ENCODE measurements at places on chromosomes 11 and 22. TPM values are rescaled to one million over a fixed set of nuclear protein-coding genes. Genes with fewer than 3 reads are reported as not detected.

- no peaks in the 10 kb centered on the region for H3K27me3 ChIP-seq
- H3K4me1 ChIP-seq = no peaks in the 10 kb centered on the region
- no peak overlapping the region for H3K27ac ChIP-seq
Measured at GRCh38 chr22:42296381-42296853, 26.0 kb upstream of the TCF20 start.

DNA sequence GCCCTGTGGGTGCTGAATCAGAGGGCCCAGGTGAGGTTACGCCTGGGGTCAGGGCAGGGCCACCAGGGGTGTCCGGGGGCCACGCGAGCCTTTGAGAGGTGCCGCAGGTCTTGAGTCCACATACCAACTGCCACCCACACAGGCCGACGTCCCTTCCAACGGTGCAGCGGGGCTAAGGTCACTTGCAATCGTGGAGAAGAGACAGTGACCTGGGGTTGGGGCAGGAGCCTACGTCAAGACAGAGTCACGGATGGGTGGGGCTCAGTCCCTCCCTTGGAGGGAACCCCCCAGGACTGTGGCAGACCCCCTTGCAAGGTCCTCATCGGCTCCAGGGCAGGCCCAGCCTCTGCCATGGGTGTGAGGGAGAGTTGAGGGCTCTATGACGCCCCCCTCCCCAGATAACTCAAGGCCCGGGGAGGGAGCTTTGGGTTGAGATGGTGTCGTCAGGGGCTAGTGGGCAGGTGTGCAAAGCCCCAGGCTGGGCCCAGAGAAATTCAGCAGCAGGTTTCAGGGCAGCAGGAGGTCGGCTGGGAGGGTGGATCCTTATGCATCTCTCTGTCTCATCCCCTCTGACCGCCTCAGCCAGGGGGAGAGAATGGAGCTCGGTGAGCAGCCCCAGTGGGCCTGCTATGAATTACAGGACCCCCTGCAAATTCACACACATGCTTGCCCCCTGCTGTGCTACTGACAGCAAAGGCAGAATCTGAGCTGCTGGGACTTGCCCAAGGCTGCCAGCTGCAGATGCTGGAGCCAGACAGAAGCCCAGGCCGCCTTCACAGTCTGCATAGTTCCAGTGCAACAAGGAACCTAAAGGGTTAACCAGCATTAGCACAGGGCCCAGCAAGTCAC is 60.0 kb downstream of the MYEOV start:
- H3K4me1 ChIP-seq = no peaks in the 10 kb centered on the region
- no peaks in the 10 kb centered on the region for H3K27me3 ChIP-seq
- DNase-seq = no peak
- H3K27ac ChIP-seq = no peak overlapping the region
- H3K4me3 ChIP-seq = no peak overlapping the region

DNA sequence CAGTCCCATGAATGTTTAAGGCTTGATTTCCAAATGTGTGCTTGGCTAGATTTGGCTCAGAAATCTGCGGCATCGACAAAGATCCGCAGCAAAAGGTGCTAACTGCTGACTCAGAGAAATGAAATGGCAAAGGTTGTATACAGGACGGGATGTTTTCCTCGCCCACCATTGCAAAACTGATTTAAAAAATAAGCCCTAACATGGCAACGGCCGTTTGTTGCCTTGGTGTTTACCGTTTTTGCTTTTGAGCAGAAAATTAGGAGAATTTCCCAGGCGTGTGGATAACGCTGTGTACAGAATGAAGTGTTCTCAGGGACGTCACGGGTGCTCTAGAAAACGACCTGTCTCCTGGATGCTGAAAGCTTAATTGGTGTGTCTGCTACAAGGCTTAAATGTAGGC is 70.2 kb downstream of the ARHGAP8 start:
- no peaks in the 10 kb centered on the region for H3K4me1 ChIP-seq
- H3K27me3 ChIP-seq = no peaks in the 10 kb centered on the region
- DNase-seq = no peak
- no peaks in the 10 kb centered on the region for H3K36me3 ChIP-seq

- H3K4me3 ChIP-seq = no peak overlapping the region
- DNase-seq = peak; percentile 46
- H3K27ac ChIP-seq = no peak overlapping the region
- no peaks in the 10 kb centered on the region for H3K4me1 ChIP-seq
- no peaks in the 10 kb centered on the region for H3K36me3 ChIP-seq
- no peaks in the 10 kb centered on the region for H3K27me3 ChIP-seq
Measured at GRCh38 chr11:1926156-1927025, 6.9 kb downstream of the TNNT3 start.

- H3K36me3 ChIP-seq = no peaks in the 10 kb centered on the region
- H3K27ac ChIP-seq = no peak overlapping the region
- H3K4me3 ChIP-seq = no peak overlapping the region
- no peaks in the 10 kb centered on the region for H3K4me1 ChIP-seq
- DNase-seq = no peak
Measured at GRCh38 chr11:39725081-39725480, 1734.4 kb downstream of the LRRC4C start.

- DNase-seq = no peak
- H3K27ac ChIP-seq = no peak overlapping the region
- H3K27me3 ChIP-seq = no peaks in the 10 kb centered on the region
- H3K4me1 ChIP-seq = no peaks in the 10 kb centered on the region
Measured at GRCh38 chr11:40384991-40385390, 1074.5 kb downstream of the LRRC4C start.

The TBCEL gene
- total RNA-seq = 25.1 TPM

The EXPH5 gene
- 1.8 TPM for total RNA-seq

The GPR83 gene
- total RNA-seq = not detected

The OR52A1 gene
- total RNA-seq = not detected

All from aorta (tissue), 5 donors.